Hematopoietic multipotent progenitor cell treated with erythropoietin and hydrocortisone succinate and interleukin-3 and kit ligand, for 15 days (in vitro differentiated cells): ENCODE measurements at places on chromosomes 2 and 18.

GRCh38 chr2:11713815-11714214 lies 32.6 kb upstream of the LPIN1 start:
- no peak for DNase-seq

GRCh38 chr2:74457549-74458131 lies 598 bp upstream of the WBP1 start:
- peak; percentile 34 for DNase-seq

GRCh38 chr2:214169736-214170135 lies 241.1 kb upstream of the VWC2L start:
- no peak for DNase-seq

- DNase-seq, result no peak
These were observed 569.9 kb downstream of the CPS1 start for GRCh38 chr2:211126256-211126655.

DNA sequence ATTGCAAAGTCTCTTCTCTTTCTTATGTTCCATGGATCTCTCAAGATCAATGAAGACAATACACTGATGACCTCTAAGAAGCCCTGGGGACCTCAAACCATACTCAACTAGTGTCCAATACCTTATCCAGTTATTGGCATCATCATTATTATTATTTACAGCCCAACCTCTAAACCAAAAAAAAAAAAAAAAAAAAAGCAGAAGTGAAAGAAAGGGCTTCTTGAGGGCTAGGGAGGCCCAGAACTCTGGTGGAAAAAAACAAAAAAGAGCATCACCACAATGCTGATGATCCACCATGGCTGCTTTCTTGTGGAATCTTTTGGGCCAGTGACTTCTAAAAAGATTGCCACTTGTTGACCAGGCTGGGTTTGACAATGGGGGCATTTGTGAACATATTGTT lies 324.9 kb downstream of the LPIN1 start:
- no peak for DNase-seq
